ENCODE measurements at places on chromosomes 16 and 17.

- DNase-seq, result no peak
These were observed 885 bp upstream of the SLFN13 start for GRCh38 chr17:35449371-35449931.

GRCh38 chr17:22217135-22217534 lies 524.8 kb downstream of the KCNJ18 start:
- DNase-seq, result no peak

- peak; percentile 14 for DNase-seq
These were observed 40.5 kb downstream of the MYH3 start for GRCh38 chr17:10616502-10617119.

DNA sequence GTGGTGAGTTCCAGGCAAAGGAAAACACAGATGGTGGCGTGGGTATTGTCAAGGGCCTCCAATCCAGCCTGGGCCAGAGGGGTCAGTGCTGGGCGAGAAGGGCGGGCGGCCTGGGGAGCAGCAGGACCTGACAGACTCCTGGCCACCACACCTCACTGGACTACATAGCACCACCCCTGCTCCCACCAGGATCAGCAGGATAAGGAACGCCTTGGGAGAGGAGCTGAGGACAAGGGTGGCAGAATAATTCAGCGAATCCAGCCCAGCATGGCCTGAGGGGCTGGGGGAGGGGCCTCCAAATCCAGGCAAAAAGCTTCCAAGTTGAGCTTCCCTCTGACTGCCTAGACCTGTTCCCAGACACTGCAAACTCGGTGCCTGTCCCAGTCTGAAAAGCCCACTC lies 6.5 kb downstream of the DLX4 start:
- DNase-seq, result no peak

- no peak for DNase-seq
These were observed at the start of gene RAB34 for GRCh38 chr17:28717578-28718332. Gene RAB34, minus strand, starts transcription at chr17:28717868. Its CDS starts 602 bp downstream, at chr17:28717266.

Data from stimulated activated CD8-positive, alpha-beta memory T cell treated with anti-CD3 and anti-CD28 coated beads, Interleukin-15, amount 100 ng/mL, for 4 hours (primary cell).